ENCODE measurements at places on chromosomes 5 and 9.

DNA sequence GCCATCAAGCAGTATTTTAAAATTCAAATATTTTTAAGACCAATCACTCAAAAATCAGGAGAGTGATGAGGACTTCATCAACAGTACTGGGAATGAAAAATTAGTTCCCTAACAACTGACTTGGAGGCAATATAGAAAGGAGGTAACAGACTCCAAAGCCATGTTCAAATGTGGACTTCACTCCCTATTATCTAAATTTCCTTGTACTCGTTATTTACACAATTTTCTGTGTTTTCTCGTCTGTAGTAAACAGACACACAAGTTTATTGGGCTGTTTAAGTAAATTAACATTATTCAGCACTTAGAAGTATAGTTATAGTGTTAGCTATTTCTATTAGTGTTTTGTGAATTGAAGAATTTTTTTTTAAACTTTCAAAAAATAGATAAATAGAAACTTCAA lies 159.5 kb upstream of the FTMT start:
- DNase-seq: no peak

- DNase-seq: no peak
Measured at GRCh38 chr5:169201597-169201996, 99.3 kb downstream of the SLIT3 start.

- DNase-seq: no peak
Measured at GRCh38 chr5:77163453-77163852, 47.0 kb upstream of the PDE8B start.

DNA sequence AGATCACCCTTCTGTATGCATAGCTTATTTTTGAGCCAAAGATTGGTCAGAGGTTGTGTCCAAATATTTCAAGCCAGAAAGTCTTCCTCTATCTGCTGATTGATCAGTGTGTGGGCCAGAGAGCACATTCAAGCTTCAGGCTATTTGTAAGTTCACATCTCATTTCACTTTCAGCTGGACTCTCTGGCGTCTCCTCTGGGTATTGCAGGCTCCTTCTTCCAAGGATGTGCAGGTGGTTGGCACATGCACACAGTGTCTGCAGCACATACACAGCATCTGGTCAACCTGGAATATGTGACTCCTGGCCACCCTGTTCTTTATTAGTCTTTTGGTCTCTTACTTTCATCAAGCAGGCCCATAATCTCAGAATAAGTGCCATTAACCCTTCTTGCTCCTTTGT lies 516.1 kb downstream of the ANXA1 start:
- DNase-seq: no peak

DNA sequence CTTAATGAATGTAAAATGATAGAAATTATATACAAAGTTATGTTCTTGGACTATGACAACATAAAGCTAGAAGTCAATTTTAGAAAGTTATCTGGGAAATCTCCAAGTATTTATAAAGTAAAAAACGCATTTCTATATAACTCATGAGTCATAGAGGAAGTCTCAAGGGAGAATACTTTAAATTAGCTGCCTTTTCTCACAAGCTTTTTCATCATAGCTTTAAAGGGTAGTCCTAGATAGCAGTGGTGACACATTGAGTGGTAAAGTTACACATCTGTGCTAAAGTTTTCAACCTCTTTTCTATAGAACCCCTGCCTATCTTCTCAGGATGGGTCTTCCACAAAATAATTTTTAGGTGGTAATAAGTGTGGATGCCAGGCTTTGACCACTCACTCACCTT lies 598.3 kb upstream of the FAM174A start:
- DNase-seq: no peak

DNA sequence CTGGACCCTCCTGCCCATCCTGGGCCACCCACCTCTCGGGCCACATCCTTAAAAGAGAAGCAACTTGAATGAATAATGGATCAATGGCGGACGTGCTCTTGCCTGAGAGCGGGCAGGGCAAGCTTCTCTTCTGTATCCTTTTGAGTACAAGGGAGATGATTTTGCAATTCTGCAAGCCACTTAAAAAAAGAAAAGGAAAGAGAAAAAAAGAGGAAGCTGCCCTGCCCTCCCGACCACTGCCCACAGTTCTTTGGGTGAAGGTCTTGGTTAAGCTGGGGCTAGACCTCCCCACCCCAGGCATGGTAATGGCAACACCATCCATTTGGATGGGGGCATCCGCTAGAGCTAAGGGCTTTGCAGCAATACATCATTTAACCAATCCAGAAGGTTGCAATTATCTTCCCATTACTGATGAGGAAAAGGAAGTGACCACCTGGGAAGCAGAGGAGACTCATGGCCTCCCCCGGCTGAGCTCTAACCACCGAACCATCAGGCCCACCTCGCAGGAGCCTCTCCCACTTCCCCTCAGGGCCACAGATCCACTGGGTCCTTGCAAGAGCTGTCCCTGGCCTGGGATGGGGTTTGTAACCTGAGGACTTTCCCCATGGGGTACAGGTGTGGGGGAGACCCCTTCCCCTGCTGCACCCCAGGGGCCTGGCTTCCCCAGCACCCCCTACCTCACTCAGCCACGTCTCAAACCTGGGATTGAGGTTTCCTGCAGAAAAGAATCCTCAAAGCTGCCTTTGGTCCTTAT lies 27.8 kb upstream of the LAMC3 start:
- DNase-seq: no peak
